ENCODE measurements at places on chromosomes 1 and 21.

DNA sequence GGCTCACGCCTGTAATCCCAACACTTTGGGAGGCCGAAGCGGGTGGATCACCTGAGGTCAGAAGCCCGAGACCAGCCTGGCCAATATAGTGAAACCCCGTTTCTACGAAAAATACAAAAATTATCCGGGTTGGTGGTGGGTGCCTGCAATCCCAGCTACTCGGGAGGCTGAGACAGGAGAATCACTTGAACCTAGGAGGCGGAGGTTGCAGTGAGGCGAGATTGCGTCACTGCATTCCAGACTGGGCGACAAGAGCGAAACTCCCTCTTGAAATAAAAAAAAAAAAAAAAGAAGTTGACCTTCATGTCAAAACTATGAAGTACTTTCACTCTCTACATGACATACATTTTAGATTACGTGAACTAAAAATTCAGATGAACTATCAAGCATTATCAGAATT, 153.7 kb downstream of the COL11A1 start:
- DNase-seq = no peak

DNA sequence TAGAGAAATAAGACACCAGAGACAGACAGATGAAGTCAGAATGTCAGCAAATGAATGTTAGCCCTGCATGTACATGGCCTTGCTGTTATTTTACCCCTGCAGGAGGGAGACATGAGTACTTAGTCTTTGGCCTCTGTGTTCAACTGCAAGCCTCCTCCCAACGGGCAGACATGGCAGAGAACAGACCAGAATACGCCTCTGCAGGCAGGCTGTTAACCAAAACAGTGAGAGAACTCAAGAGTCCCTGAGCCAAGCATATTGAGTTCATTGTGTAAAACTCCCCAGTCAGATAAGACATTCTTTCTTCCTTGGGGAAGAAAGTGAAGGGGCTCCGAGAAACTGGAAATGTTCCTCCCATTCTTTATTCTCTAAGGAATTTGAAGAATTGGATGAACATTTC, 150.9 kb downstream of the PHTF1 start:
- DNase-seq = no peak

- no peak for DNase-seq
These were observed 37.2 kb upstream of the IPO9 start for GRCh38 chr1:201791779-201792173.

- DNase-seq = no peak
These were observed 80.5 kb upstream of the KIF26B start for GRCh38 chr1:245074232-245074747.

- peak; percentile 27 for DNase-seq
These were observed 48.0 kb downstream of the H3-3A start for GRCh38 chr1:226110249-226111097.

DNA sequence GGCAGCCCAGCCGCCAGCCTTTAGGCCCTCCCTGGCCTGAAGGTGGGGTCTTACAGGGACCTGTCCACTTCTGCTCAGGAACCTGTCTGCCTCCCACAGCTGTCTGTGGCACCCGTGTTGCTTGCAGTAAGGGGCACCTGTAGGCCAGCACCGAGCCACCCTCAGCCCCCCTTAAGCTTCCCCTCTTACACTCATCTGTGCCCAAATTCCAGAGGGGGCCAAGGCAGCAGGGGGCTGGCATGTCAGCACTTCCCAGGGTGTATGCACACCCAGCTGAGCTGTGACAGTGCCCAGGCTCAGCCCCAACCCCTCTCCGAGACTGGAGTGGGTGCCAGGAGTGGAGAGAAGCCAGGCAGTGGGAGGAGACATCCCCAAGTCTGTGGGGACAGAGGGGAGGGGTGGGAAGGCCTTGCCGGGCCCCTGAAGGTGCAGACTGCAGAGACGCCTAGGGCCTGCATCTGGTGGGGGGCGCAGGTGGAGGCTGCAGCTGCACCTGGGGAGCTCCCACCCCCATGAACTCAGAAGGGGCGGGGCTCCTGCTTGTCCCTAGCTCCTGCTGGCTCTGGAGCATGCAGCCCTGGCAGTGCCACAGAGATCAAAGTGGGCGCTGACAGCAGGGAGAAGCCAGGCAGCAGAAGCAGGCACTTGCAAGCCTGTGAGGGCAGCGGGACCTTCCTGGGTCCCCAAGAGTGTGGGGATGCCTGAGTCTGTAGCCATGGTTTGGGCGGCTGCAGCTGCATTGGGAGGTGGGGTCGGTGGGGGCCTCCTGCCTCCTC, 5.4 kb upstream of the SLC2A7 start:
- DNase-seq = no peak

DNA sequence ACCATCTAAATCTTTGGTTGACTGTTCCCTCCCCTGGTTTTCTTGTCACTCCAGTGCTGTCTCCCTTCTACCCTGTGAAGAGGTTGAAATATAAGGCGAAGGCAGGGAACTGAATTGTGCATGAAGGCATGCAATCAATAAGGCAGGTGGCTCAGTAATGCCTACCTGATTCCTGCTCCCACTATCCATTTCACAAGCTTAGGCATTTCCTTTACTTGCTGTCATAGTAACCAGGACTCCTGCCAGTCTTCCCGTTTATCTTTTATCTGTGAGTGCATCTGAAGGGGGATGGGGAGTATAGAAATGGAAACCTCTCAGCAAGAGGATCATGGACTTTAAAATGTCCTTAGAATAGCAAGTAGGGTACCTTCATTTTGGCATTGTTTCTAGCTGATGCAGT, 40.5 kb downstream of the MRPS6 start:
- DNase-seq = no peak

DNA sequence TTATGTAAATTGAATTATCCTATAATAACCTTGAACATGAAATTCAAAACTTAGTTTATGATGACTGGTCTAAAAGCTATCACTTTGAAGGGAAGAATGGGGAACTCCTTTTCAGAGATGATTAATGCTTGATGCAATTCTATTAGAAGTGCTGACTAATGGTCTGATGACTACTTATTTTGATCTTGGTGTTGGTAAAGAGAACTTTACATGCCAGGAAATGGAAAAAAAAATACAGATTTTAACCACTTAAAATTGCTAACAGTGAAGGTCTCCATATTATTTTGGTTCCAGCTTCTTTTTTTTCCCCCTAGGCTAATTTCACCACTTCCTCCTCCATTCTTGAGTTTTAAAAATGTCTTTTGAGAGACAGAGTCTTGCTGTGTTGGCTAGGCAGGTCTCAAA, 22.9 kb downstream of the S1PR1 start:
- DNase-seq = no peak

DNA sequence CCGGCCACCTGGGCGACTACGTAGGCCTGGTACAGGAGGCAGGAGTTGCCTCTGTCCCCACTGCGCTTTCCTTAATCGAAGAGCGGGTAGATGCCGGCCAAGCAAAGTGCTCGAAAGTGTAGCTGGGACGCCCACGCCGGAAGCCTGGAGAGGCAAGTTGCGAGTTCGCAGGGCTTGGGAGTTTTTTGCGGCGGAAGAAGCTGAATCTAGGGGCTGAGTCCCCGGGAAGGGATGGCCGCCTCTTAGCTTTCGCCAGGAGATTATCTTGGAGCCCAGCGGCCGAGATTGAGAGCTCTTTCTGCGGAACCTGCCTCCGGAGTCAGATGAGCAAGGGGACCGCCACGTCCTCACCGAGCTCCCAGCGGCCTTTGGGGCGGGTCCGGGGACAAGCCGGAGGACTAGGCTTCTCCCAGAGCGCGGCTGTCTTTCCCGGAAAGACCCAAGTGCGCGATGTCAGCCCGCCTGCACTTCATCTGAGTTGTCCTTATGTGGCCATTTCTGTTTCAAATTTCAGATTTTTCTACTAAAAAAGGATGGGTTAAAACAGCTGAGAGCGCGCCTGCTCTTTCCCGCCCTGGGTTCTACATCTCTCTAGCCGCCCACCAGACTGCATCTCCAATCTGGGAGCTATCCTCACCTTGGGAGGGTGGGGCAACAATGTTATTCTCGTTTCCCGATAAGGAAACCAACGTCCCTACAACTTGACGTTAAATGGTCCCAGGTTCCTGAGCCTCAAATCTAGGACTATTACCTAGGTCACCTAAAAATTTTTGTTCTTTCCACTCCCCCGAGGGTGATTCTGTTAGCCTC, 12.4 kb upstream of the TBX15 start:
- no peak for DNase-seq

GRCh38 chr1:103584537-103584936, 13.1 kb downstream of the AMY2B start:
- DNase-seq = no peak

DNA sequence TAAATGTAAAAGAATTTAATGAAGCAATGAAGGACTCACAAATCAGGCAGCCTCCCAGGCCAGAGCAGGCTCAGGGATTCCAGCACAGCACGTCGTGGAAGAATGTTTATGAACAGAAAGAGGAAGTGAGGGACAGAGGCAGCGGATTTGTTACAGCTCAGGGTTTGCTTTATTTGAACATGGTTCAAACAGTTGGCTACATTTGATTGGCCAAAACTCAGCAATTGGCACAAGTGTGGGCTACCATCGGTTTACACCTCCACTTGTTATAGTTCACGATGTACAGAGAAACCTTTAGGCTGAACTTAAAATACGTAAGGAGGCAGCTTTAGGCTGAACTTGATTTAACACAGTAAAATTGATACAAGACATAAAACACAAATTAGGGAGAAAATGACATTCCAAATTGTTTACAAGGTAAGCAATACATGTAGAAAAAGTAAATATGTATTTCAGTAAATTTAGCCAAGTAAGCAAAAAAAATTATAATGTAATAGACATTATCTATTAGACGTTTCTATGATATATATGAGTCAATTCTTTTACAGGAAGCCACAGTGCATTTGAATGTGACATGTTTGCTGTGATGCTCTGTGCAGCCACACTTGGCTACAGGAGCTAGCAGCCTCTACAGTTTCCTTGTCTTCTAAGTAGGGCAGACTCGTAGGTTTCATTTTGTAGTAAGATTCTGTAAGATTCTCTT, 126.5 kb downstream of the ADSS2 start:
- no peak for DNase-seq

GRCh38 chr1:109441069-109441468, 14.8 kb upstream of the PSMA5 start:
- DNase-seq = no peak

DNA sequence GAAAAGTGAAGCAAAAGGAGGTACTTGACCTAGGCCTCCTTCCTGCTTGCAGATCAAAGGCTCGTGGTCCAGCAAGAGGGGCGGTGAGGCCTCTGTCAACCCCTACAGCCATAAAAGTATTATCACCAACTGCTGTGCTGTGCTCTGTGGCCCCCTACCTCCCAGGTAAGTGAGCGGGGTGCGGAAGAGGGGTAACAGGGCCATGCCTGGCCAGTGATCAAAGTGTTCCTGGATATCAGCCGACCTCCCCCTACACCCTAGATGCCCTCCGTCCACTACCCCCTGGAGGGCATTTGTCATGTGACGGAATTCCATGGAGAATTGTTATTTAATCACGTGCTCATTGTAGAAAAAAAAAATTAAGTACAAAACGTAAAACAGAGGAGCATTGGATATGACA, 10.2 kb upstream of the SFN start:
- no peak for DNase-seq

- DNase-seq = no peak
These were observed 40.4 kb downstream of the TENT5C start for GRCh38 chr1:117646007-117646811.

DNA sequence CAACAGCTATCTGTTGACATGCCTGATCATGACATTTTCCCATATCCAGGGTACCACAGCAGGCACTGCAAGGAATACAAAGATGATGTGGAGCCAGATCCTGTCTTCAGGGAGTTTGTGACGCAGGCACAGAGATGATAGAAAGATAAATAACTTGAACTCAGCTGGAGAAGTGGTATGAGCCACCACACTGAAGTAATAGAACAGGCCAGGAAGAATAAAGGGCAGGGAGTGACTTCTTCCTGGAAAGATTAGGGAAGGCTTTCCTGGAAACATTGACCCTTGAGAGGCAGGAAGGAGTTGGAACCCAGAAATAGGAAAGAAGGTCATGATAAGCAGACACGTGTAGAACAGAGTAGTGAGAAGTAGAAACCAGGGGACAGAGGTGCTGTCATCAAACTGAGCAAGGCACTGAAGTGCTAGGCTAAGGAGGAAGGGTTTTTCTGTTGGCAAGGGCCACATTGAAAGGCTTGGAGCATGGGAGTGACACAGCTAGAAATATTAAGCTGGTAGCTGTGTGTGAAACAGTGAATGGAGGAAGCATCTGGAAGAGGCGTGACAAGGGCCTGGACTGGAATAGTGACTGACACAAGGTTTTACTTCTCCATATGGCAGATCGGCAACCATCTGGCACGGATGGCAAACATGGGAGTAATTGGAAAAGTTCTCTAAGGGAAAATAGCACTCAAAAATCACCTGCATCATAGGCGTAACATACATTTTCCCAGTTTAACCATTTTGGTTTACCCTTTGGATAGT, 68.4 kb downstream of the AK5 start:
- no peak for DNase-seq

- DNase-seq = no peak
These were observed 61.9 kb downstream of the RHBG start for GRCh38 chr1:156430866-156431265.

GRCh38 chr1:54968551-54968950, 11.9 kb upstream of the TMEM61 start:
- no peak for DNase-seq

GRCh38 chr21:32007456-32007855, 134.6 kb downstream of the HUNK start:
- DNase-seq = no peak

DNA sequence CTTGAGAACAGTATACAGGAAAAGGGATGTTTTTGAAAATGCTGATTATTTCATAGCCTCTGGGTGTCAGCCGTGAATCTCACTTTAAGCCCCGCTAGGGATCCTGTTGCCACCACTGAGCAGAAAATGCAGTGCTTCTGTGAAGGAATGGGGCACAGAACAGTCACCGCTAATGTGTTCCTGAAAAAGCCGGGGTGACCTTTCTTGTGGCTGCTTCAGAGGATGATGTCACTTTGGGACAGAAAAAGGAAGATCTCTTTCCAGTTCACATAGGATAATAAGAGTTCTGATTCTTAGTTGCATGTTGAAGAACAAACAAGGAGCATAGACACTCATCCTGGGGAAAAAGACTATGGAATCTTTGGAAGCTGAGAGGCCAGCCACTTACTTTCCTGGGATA, 349.6 kb downstream of the DISC1 start:
- no peak for DNase-seq

- DNase-seq = no peak
These were observed 103.3 kb upstream of the IGSF21 start for GRCh38 chr1:18004278-18004677.

GRCh38 chr1:174008979-174009378, 13.2 kb downstream of the RC3H1 start:
- DNase-seq = no peak

DNA sequence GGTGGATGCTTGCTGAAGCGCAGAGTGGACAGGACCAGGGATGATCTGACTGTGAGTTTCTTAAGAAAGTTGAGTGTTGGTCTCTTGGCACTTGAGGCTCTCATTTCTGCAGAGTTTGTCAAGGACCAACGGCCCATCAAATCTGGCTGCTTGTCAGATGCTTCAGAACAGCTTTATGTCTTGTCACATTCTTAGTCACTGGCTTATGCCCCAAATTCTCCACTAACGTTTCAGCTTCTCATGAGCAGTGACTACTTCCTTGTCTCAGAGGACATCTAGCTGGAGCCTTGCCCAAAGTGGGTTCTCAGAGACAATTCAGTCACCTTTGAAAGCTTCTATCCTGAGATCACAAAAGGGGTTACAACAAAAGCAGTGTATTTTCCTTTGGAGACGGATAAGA, 92.3 kb downstream of the ST6GALNAC5 start:
- DNase-seq = no peak

Data from stimulated activated CD8-positive, alpha-beta memory T cell treated with anti-CD3 and anti-CD28 coated beads, Interleukin-15, amount 100 ng/mL, for 1 hour (primary cell).